Renal cortex interstitium (tissue), 15 donors: ENCODE measurements at places on chromosomes 4 and X. TPM values are rescaled to one million over a fixed set of nuclear protein-coding genes. Genes with fewer than 3 reads are reported as not detected.

Gene P2RY4
- 0.12 TPM for polyA plus RNA-seq

Gene MSMO1
- 80.4 TPM for polyA plus RNA-seq

Gene NXF2
- 0.71 TPM for polyA plus RNA-seq

Gene ADRA2C
- polyA plus RNA-seq = 16.4 TPM

GRCh38 chr4:152045449-152045806 lies 284.6 kb upstream of the GATB start:
- DNase-seq = no peak

GRCh38 chr4:12734586-12734985 lies 749.6 kb downstream of the RAB28 start:
- no peak for DNase-seq

DNA sequence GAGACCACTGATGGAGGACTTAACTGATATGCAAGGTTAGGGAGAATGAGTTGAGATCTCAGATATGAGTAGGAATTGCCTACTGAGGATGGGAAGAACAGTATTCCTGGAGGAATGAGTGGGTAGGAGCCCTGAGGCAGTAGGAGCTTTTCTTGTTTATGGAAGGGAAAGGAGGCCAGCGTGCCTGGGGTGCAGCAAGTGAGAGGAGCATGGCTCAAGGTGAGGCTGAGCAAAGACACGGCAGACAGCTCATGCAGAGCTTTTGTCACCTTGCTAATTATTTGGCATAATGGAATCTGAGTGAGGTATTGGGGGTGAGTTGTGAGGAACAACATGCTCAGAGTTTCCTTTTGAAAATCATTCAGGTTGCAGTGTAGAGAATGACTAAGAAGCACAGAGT lies 65.3 kb upstream of the IBSP start:
- DNase-seq = no peak

- no peak for DNase-seq
Measured at GRCh38 chrX:134732152-134732551, 73.9 kb upstream of the PLAC1 start.

Gene IL2
- not detected for polyA plus RNA-seq

- DNase-seq = no peak
Measured at GRCh38 chr4:41722181-41722580, 26.3 kb downstream of the PHOX2B start.

DNA sequence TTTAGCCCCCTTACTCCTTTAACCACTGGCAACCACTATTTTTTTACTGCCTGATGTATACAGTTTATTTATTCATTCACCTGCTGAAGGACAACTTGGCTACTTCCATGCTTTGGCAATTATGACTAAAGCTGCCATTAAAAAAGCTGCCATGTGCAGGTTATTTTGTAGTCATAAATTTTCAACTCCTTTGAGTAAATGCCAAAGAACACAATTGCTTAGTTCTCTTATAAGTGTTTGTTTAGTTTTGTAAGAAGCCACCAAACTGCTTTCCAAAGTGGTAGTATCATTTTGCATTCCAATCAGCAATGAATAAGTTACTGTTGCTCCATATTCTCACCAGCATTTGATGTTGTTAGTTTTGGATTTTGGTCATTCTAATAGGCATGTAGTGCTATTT lies 1831.8 kb downstream of the PCDH7 start:
- no peak for DNase-seq

DNA sequence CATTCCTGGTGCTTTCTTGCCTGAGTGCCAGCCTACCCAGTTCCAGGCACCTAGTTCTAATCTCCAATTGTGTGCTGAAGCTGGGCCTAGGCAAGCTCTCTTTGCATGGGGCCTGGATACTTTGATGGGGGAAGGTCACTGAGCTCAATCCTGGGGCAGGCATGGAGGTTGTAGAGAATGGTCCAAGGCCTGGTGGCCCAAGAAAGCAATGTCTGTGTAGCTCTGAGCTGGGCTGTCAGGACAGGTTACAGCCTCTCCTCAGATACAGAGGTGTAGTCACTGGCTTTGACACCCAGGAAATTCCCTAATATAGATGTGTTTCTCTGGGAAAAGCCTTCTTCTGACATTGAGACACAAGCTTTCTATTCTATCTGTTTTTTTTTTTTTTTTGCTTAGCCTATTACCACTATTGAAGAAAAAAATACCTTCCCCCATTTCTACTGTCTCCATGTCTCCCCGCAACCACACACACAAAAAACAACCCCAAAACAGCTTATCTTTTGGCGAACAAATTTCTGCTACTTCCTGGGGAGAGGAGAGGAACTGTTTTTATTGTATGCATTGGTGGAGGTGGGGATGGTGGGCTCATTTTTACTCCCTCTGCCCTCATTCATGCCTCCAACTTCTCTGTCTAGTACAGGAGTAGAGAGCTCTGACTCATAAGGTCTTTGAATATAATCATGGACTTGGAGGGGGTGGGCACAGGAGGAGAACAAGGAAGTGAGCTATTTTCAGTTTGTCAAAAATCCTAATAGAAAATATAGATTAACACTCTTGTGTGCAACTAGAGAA lies 66.7 kb upstream of the DHX15 start:
- no peak for DNase-seq

DNA sequence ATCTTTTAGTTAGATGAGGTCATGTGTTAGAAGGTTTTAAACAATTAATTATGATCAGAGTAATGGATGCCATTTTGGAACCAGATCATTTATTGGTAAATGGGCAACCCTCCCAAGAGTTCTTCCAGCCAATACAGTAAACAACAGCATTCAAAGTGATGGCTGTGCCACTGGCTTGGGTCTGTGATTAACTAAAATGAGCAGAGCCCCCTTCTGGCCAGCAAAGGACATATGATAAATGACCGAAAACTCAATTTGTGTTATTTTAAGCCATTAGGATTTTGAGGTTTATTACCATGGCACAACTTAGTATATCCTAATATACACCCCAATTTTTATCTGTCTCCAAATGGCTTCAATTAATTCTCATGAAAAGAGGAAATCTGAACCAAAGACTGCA lies 90.8 kb upstream of the NPFFR2 start:
- peak; percentile 5 for DNase-seq

DNA sequence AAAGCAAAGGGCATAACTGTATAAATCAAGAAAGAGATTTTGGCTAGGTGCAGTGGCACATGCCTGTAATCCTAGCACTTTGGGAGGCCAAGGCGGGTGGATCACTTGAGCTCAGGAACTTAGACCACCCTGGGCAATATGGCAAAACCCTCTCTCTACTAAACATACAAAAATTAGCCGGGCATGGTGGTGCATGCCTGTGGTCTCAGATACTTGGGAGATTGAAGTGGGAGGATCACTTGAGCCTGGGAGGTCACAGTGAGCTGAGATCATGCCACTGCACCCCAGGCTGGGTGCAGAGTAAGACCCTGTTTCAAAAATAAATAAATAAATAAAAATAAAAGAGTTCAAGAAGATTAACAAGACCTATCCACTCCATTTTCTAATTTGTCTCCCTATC lies 227.3 kb downstream of the SOWAHB start:
- DNase-seq = no peak

- DNase-seq = no peak
Measured at GRCh38 chr4:122412547-122412946, 33.7 kb downstream of the ADAD1 start.
